ENCODE measurements at places on chromosomes 7 and 10.

GRCh38 chr10:124221356-124222317, 128.2 kb upstream of the CHST15 start:
- no peak for DNase-seq

- no peak for DNase-seq
These were observed 163.7 kb downstream of the SEMA3D start for GRCh38 chr7:85023066-85023712.

- DNase-seq: no peak
These were observed 365.2 kb upstream of the ZMIZ1 start for GRCh38 chr10:78703593-78703992.

DNA sequence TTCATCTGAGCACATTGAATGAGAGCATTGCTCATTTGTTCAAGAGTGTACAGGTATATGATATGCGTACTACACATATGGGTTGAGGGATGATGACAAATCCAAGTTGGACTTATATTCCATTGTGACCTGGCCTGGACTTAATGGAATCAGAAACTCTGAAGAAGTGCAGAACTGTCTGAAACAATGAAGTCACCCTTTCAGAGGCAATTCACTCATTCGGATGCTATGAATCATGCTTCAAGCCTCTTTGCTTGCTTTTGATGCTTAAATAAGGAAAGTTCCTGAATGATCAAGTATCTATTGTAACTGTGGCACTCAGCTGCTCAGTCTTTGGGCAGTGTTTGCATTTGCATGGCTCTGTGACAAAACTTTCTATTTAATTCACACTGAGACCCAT, 93.4 kb downstream of the ZNF365 start:
- DNase-seq: no peak

GRCh38 chr7:8618441-8619070, 185.1 kb downstream of the NXPH1 start:
- DNase-seq: no peak

DNA sequence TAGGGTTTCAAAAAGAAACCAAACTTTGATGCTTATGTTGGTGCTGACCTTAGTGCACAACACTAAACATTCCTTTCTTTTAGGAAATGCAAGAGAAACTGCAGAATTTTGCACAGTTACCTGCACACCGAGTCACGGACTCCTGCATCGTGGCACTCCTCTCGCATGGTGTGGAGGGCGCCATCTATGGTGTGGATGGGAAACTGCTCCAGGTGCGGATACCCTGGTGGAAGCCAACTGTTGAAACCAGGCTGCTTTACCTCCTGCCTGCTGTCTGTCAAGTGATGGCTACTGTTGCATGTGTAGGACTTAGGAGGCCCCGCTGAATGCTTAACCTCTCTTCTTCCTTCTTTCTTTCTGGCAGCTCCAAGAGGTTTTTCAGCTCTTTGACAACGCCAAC, 11.7 kb downstream of the CASP2 start:
- DNase-seq: peak; percentile 41

- no peak for DNase-seq
These were observed 20.1 kb downstream of the CHST3 start for GRCh38 chr10:71984126-71984808.

GRCh38 chr10:78830062-78830975, 238.4 kb upstream of the ZMIZ1 start:
- DNase-seq: no peak

DNA sequence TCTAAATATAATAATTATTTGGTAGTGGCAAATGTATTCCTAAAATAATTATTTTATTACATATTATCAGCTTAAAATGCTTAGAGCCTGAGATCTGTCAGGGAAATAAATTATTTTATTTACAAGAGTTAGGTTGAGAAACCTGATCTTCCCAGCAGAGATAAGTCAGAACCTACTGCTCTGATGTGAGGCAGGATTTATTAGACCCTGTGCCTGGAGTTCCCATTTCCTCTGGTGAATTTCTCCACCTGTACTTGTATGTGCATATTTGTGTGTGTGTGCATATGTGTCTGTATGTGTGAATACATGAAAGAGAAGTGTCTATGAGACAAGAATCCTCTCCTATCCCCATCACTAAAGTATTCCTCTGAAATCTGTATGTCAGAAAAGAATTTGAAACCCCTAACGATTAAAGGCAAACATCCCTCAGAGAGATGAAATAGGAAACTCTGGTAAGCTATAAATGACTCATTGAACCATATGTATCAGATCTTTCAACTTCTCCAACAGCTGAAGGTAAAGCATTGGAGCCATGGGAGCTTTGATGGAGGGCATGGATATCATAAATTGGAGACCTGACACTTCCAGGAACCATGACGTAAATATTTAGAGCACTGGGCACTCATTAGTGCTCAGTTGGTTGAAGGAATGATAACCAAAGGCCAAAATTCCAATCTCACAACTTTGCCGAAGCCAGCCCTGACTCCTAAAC, 190.9 kb downstream of the XPNPEP1 start:
- no peak for DNase-seq

GRCh38 chr7:150382123-150382843, 3.2 kb downstream of the ZNF775 start:
- DNase-seq: no peak

GRCh38 chr7:5429857-5430611, 6.4 kb upstream of the TNRC18 start:
- DNase-seq: no peak

GRCh38 chr10:124353896-124354295, 64.8 kb downstream of the OAT start:
- no peak for DNase-seq

GRCh38 chr10:96758423-96758822, 38.1 kb upstream of the PIK3AP1 start:
- DNase-seq: no peak

DNA sequence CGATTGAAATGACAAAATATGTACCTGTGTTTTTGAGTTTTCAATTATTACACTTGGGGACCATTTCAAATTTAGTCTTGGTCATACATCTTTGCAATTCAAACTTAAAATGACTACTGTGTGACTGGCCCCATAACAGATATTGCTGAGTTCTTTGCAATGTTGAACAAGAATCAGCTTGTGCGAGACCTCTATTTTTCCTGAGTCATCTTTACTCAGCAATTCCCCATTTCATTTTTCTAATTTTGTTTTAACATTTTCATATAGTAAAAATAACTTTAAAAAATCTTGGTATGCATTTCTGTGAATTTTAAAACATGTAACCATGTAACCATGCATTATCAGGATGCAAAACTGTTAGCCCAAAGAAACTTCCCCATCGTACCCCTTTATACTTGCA, 678.1 kb downstream of the ANKRD7 start:
- DNase-seq: no peak

- DNase-seq: no peak
These were observed 5.0 kb downstream of the GPER1 start for GRCh38 chr7:1092806-1093501.

DNA sequence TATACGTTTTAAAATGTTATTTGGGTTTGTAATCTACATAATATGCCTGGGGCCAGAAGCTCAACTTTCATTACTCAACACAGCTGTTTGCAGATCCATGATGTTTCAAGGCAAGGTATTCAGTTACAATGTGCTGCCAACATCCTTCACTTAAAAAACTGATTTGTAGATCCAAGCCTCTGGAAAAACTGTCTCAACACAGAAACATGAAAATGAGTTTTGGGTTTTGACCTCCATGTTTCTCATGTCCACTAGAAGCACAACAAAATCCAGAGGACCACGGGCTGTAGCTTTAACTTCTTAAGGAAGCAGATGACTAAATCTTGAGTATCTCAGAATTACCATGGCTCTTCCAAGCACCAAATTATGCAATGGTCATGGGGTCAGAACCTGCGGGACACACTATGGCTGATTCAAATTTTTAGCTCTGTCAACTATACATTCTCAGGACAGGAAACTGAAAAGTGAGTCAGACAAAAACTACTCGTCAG, 247.1 kb upstream of the GRB10 start:
- no peak for DNase-seq

- no peak for DNase-seq
These were observed 14.7 kb downstream of the KCNMA1 start for GRCh38 chr10:77622889-77623291.

GRCh38 chr7:47400001-47400400, 181.9 kb downstream of the TNS3 start:
- DNase-seq: no peak

- no peak for DNase-seq
These were observed 31.9 kb upstream of the ADCYAP1R1 start for GRCh38 chr7:31020161-31020560.

DNA sequence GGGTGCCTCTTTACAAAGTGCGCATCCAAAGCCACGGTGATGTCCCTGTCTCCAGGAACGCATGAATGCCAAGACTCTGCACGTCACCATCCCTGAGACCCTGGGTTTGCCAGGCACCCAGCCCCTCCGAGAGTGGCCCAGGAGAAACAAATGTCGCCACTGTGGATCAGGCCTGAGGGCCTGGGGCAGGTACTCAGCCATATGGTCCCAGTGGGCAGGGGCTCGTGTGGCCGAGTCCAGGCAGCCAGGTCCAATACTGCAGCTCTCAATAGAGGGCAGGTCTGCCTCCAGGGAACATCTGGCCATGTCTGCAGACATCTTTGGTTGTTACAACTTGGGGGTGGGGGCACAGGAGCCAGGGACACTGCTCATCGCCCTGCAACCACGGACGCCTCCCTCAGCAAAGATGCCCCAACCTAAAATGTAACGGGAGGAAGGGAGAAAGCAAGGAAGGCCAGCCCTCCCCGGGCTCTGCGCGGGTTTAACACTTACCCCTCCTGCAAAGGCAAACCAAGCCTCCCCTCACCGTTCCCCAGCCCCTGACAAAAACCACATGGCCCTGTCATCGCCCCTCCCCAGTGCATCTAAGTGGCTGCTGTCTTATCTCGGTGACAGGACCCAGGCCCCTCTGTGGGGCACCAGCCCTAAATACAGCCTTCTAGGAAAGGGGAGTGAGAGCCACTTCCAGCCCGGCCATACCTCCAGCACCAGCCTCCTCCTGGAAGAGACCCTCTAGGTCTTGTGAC, 10.3 kb upstream of the PAPOLB start:
- no peak for DNase-seq

GRCh38 chr10:98262571-98262970, 5.4 kb downstream of the LOXL4 start:
- no peak for DNase-seq

GRCh38 chr10:23157691-23158369, 34.3 kb upstream of the PTF1A start:
- DNase-seq: no peak

DNA sequence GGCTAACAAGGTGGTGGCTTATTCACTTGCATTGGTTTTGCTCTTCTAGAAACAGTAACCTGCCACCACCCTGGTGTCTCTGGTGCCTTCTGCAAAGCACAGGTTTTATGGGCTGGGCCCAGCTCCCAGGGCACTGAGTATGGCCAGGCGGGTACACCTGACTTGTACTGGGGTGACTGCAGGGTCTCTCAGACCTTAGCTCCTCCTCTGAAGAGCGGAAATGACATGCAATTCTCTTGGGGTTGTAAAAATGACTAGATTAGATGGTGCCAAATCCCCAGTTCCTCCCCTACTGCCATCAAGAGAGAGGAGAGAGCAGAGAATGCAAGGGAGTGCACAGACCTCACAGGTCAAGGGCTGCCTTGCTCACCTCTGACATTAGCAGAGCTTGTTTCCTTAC, 14.7 kb downstream of the ESYT2 start:
- peak; percentile 27 for DNase-seq

DNA sequence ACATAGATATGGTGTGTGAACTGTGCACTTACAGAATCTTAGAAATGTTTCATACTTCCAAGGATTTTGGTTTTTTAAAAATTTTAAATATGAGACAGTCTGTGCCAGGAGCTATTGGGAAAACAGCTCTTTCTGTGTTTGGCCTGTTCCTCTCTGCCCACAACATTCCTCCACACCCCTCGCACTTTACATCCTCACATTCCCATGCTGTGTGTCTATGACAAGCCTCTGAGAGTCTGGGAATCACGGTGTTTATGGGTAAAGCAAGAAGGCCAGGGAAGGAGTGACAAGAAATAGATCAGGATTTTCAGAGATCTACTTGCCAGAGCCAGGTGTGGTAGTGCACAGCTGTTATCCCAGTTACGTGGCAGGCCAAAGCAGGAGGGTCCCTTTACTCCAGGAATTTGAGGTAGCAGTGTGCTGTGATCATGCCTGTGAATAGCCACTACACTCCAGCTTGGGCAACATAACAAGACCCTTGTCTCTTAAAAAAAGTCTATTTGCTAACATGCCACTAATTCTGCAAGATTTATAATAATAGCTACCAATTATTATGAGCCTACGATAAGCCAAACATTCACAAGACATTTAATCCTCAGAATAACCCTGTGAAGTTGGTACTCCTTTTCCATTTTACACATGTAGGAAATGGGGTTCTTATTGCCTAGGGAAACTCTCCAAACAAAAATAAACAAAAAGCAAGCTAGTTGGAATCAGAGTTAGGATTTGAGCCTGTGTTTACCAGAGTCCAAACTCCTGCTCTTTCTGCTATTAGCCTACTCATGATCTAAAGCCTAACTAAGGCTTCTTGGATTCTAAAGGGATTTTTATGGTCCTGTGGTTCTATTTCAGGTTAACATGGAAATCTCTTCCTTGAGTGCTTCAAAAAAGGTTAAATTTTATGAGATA, 168.3 kb upstream of the SP8 start:
- no peak for DNase-seq

GRCh38 chr7:142789441-142789840, 18.7 kb downstream of the PRSS2 start:
- no peak for DNase-seq

GRCh38 chr7:142442396-142442795, 184.5 kb upstream of the PRSS58 start:
- no peak for DNase-seq

GRCh38 chr7:1649751-1650326, 20.2 kb upstream of the ELFN1 start:
- DNase-seq: no peak

- DNase-seq: no peak
These were observed 30.3 kb downstream of the TRIM8 start for GRCh38 chr10:102674566-102674965.

- no peak for DNase-seq
These were observed 421.7 kb upstream of the NUPR2 start for GRCh38 chr7:56537952-56538351.

Measured in activated T-helper 1 cell treated with anti-CD3 and anti-CD28 coated beads, Interleukin-2, amount 50 U/mL, for 16 hours (primary cell).